SJCRH30 (cell line): ENCODE measurements at places on chromosomes 3 and 15. TPM values are rescaled to one million over a fixed set of nuclear protein-coding genes. Genes with fewer than 3 reads are reported as not detected.

ALG1L2 gene
- 0.46 TPM in 1 of 2 replicates, not detected in the other for total RNA-seq

KBTBD12 gene
- total RNA-seq = not detected in 2 replicates

LRRC2 gene
- total RNA-seq = not detected in 2 replicates

TNFAIP8L3 gene
- total RNA-seq = 0.04 and 0.05 TPM in 2 replicates

ST8SIA2 gene
- total RNA-seq = 1.3 and 2.1 TPM in 2 replicates

SPINK8 gene
- total RNA-seq = not detected in 2 replicates

KCNH8 gene
- 0.05 TPM in 1 of 2 replicates, not detected in the other for total RNA-seq

JAGN1 gene
- total RNA-seq = 40.3 and 41.0 TPM in 2 replicates

SLC27A2 gene
- total RNA-seq = not detected in 2 replicates

COLQ gene
- 0.18 and 0.24 TPM in 2 replicates for total RNA-seq

TUSC7 gene
- total RNA-seq = not detected in 2 replicates

SCN11A gene
- 0.02 TPM in 1 of 2 replicates, not detected in the other for total RNA-seq

KBTBD13 gene
- total RNA-seq = 0.08 and 0.15 TPM in 2 replicates

LRRC34 gene
- 5.4 and 7.6 TPM in 2 replicates for total RNA-seq

CCR8 gene
- not detected in 2 replicates for total RNA-seq

MKRN2OS gene
- total RNA-seq = not detected in 2 replicates

FILIP1L gene
- 3.7 and 5.0 TPM in 2 replicates for total RNA-seq
